ENCODE measurements at places on chromosomes 16 and 17.

DNA sequence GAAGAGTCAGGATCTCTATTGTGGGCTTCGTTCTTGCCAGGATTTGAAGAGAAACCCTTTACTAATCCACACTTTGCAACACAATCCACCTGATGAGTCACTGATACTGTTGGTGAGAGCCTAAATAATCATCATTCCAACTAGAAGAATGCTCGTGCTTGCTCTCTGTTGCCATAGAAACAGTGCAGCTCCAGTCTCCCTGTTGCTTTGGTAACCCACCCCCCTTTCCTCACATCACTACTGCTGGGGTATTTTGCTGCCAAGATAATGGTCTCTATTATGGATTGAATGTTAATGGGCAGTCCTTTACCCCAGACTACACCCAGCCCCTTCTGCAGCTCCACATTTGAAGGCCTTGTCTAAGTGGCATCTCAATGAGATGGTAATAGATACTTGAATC, 190.4 kb downstream of the ABCC12 start:
- DNase-seq: no peak

DNA sequence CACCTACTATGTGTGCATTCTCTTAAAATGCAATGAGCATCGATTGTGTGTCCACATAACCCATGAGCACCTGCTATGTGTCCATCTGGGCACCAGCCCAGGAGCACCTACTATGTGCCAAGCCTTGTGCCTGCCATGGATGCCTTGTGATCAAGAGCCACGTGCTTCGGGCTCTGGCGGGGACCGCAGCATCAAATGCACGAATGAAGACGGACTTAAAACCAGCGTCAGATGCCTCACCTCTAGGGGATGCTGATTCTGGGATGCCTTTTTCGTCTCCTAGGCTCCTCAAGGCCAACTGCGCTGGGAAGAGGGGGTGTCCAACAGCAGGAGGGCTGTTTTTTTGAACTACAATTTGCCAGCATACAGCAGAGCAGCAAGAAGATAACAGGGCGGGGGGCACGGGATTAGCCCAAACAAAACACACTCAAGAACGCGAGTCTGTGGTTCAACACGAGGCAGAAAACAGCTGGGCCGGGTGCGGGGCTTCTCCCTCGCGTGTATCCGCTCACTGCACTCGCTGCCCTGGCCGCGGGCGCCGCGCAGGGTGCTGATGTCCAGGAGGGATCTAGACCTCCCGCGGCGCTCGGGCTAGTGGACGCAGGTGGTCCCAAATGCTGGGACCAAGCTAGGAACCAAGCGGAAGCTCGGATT, 1.2 kb upstream of the GLIS2 start:
- DNase-seq: no peak

GRCh38 chr17:34637548-34638525, 58.5 kb downstream of the TMEM132E start:
- DNase-seq: peak; percentile 75

- DNase-seq: no peak
These were observed 776 bp upstream of the TMEM219 start for GRCh38 chr16:29961127-29961478.

- DNase-seq: no peak
These were observed 9.9 kb upstream of the C1QL1 start for GRCh38 chr17:44977814-44978550.

- no peak for DNase-seq
These were observed 96.6 kb downstream of the ENGASE start for GRCh38 chr17:79171188-79171587.

DNA sequence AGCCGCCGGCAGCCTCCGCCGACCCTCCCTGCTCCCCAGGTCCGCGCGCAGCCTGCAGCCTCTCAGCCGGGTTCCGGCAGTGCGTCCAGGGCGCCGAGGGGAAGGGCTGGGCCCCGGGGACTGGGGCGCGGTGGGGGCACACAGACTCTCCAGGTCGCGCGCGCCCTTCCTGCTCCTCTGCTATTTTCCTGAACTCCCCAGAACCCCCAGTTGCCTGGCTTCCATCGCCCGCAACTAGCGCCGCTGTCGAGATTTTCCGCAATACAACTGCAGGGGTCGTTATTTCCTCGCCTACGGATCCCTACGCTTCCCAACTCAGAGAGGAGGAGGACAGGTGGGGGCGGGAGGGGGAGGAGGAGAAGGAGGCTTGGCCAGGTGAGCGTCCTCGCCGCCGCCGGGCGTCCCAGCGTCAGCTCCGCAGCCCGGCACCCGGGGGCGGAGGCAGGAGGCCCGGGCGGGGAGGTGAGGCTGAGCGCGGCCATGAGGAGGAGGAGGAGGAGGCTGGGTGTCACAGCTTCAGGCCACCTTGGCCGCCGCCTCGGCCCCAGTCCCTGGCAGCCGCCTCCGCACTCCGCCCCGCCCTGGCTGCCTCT, at the start of gene CA10:
Gene CA10, minus strand, starts transcription at position 265 of the 593 bp plus-strand sequence.
- no peak for DNase-seq

GRCh38 chr16:57422026-57422944, 17.7 kb downstream of the CCL17 start:
- DNase-seq: no peak

- DNase-seq: no peak
These were observed 370.1 kb downstream of the ZFHX3 start for GRCh38 chr16:72677662-72678447.

- no peak for DNase-seq
These were observed 85.5 kb upstream of the SALL1 start for GRCh38 chr16:51236583-51236982.

DNA sequence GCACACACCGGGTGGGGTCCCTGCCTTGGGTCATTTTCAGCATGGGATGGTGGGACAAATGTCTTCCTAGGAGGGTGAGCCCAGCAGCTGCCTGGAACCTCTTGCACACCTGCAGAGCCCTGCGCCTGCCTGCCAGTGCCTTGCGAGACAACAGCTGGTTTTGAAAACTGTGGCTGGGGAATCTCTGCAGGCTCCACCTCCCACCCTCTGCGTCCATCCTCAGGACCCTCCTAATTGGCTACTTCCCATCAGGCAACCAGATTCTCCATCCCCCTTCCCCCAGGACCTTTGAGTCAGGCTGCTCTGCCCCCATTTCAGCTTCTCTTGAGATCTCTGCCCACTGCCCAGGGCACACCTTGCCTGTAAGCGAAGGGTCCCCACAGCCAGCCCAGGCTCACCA, 26.6 kb downstream of the PEMT start:
- no peak for DNase-seq

DNA sequence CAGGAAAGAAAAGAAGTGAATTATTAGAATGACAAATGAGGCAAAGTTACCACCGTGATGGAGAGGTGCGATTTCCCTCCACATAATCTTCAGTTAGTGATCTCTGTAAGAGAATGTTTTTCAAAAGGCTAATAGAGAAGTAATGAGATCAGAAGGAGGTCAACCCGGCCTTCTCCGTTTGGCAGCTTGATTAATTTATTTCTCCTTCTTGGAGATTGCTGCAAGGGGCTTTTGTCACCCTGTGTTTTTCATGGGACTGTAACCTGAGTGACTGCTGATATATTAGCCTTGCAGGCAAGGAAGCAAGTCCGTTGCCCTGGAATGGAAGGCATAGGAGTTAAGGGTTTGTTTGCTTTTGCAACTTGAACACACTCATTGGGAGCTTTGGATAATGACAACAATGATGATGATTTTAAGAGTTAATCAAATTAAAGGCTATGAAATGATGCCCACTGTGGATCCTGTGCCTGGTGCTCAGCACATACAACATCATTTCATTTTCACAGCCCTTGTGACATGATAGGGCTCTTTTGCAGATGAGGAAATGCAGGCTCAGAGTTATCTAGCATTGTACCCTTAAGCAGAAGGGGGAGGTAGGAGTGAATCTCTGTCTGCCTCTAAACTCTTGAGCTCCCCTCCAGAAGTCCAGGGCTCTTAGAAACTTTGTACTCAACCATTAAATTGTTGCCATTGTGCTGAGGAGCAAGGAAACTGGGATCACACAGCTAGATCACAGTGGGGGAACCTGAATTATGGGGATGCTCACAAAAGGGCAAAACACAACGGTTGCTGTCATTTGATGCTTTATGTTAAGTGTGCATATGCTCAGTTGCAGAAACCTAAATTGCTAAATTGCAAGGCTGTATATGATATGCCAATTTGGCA, 226.3 kb downstream of the WWOX start:
- no peak for DNase-seq

DNA sequence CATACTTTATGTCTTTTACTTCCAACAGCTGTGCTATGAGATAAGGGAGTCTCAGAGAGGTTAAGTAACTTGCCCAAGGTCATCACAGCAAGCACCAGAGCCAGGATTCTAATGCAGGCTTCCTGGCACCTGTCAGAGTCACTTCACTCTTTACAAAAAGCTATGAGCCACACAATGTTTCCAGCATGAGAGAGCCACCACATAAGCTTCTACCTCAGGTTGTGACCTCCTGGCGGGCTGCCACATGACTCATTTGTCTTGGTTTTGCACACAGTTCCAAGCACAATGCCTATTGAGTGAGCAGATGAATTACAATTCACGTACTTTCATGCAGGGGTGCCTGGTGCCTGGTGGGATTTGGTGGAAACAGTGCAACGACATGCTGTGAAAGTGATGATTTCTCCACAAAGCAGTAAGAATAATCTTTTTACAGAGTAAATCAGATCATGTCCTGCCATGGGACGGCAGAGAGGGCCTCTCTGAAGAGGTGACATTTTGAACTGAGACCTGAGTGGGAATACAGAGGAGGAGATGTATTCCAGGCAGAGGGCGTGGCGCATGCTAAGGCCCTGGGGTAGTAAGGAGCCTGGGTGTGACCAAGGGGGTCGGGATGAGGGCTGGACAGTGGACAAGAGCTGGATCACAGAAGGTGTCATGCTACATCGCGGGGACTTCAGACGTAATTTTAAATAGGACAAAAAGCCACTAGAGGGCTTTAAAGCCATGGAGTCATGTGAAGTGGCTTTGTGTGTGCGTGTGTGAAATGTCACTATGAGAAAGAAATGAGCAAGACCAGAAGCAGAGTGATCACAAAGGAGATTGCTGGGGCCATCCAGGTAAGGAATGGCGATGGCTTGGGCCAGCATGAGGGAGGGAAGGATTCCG, 53.4 kb downstream of the CACNG3 start:
- DNase-seq: no peak

DNA sequence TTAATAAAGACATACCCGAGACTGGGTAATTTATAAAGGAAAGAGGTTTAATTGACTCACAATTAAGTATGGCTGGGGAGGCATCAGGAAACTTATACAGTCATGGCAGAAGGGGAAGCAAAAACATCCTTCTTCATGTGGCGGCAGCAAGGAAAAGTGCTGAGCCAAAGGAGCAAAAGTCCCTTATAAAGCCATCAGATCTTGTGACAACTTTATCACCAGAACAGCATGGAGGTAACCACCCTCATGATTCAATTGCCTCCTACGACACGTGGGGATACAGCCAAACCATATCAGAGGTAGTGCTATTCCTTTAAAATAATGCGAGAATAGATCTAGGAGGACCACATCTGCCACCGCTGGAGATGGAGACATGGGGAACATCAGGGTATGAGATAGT, 9.0 kb downstream of the C16orf54 start:
- no peak for DNase-seq

- DNase-seq: no peak
These were observed 126.4 kb downstream of the KCNJ2 start for GRCh38 chr17:70295731-70296130.

DNA sequence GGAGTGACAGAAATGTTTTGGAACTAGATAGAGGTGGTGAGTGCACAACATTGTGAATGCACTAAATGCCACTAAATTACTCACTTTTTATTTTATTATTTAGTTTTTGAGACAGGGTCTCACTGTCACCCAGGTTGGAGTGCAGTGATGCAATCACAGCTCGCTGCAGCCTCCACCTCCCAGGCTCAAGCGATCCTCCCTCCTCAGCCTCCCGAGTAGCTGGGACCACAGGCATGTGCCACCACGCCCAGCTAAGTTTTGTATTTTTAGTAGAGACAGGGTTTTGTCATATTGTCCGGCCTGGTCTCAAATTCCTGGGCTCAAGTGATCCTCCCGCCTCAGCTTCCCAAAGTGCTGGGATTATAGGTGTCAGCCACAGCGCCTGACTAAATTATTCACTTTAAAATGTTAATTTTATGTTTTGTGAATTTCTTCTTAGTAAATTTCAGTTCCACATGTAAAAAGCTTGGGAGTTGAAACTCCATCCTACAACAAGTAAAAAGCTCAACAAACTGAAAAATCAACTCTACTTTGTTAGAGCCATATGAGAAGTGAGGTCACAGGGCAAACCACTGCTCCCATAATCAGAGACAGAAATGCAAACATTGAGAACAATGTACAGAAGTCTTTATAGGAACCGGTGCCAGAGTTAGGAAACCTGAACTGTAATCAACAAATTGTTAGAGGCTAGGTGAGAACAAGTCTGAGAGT, 13.8 kb upstream of the SLC5A10 start:
- DNase-seq: no peak

DNA sequence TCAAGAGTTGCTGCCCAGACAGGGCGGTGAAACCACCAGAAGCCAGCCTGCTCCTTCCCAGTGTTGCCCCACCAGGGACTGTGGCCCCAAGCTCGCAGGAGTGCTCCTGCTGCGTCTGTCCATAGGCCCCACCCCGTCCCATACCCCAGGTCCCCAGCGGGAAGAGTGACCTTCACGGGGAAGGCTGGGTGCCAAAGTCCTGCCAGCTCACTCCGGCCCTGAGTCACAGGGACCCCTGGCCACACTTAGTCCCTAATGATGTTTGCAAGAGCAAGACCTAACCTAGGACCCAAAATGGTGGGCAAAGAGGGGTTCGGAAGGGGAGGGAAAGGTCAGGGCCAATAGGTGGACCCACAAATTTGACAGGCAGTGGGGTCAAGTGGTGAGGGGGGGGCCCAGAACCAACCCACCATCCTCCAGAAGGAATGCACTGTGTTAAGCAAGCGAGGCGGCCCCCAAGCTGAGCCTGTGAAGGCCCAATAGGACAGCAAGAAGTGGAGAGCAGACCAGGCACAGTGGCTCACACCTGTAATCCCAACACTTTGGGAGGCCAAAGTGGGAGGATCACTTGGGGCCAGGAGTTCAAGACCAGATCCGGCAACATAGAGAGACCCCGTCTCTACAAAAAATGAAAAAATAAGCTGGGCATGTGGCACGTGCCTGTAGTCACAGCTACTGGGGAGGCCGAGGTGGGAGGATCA, 3.3 kb downstream of the DOK4 start:
- DNase-seq: no peak

- DNase-seq: no peak
These were observed 16.8 kb upstream of the PSMD7 start for GRCh38 chr16:74279805-74280204.

- no peak for DNase-seq
These were observed 106.3 kb upstream of the HLF start for GRCh38 chr17:55158439-55158838.

GRCh38 chr16:85916141-85916890, 17.4 kb downstream of the IRF8 start:
- DNase-seq: no peak

GRCh38 chr16:66524601-66525164, 25.2 kb downstream of the TK2 start:
- DNase-seq: no peak

- DNase-seq: no peak
These were observed 41.6 kb upstream of the TNRC6C start for GRCh38 chr17:77916703-77917481.

GRCh38 chr16:87684106-87684677, 81.6 kb downstream of the KLHDC4 start:
- no peak for DNase-seq

GRCh38 chr17:40422990-40423633, 5.4 kb upstream of the TOP2A start:
- no peak for DNase-seq
